Fibroblast of upper back skin (primary cell): ENCODE measurements at places on chromosomes 5 and 9.
A peak's percentile ranks its signal among the peaks of the same experiment; 100 is the strongest.

DNA sequence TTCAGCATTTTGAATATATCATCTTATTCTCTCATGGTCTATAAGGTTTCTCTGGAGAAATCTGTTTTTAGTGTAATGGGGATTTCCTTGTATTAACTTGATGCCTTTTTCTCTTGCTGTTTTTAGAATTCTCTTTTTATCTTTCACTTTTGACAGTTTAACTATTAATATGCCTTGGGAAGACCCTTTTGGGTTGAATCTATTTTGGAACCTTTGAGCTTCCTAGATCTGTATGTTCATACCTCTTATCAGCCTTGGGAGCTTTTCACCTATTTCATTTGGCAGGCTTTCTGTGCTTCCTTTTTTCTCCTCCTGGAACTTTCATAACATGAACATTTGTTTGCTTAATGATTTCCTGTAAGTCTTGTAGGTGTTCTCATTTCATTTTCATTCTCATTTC, 22.2 kb downstream of the RCL1 start:
- DNase-seq, result no peak

DNA sequence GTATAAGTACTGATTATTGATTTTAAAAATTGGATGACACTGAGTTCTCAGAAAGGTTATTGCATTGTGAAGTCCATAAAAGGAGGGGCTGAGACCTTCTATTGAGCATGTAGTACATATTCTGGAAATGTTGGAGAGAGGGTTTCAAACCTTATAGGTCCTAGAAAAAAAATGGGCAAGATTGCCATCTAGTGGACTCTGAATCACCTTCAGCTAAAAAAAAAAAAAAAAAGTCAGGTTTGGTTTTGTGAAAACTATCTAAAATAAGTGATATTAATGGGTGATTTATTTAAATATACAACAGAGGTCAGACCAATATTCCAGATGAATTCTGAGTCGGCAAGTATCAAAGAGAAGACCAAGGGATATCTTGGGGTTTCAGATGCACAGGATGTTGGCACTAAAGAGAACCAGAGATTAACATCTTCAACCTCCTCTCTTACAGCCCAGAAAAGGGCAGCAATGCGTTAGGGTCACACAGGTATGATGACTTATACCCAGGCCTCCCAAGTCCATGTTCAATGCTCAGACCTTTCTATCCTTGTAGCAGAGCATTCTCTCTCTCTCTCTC, 109.8 kb upstream of the NMUR2 start:
- DNase-seq, result peak; percentile 13

DNA sequence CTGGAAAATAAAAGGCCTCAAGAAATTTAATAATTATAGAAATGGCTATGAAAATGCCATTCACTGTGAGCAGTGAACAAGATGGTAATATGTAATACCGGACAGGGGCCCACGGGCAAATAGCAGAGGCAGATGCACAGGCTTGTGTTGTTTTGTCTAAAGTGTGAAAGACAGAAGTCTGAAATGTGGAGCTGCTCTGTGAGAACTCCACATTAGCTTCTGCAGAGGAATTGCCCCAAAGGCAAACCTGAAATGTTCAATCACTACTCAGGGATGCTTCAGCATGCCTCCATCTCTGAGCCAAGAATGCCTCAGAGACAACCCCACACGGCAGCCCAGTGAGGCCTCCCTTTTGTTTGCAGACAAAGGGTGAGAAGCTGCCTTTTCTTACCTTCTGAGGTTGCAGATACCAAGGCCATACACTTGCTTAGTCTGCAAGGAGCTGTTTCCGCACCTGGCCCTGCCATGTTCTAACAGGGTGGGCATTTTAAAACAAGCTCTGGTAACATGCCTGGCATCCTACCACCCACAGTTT, 124.3 kb upstream of the CXCL14 start:
- no peak for DNase-seq

GRCh38 chr5:67774786-67775185, 440.8 kb upstream of the PIK3R1 start:
- DNase-seq, result no peak

DNA sequence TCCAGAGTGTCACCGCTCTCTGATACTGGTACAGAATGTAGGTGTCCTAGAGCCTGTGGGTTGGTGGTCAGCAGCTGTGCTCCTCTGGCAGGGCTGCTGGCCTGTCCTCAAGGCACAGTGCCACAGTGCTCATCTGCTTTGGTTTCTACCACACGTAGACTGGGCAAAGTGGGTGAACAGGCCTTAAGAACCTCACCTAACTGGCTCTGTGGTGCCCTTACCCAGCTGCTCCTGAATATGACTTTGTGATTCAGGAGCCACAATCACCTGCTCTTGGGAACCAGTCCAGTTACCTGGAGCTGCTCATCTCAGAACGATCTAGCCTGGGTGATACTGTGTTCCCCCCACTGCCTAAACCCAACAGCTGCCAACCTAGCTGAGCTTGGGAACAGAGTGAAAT, 6.4 kb downstream of the NOP16 start:
- DNase-seq, result no peak

- DNase-seq, result no peak
Measured at GRCh38 chr9:137188086-137188489, 272 bp downstream of the ANAPC2 start.

DNA sequence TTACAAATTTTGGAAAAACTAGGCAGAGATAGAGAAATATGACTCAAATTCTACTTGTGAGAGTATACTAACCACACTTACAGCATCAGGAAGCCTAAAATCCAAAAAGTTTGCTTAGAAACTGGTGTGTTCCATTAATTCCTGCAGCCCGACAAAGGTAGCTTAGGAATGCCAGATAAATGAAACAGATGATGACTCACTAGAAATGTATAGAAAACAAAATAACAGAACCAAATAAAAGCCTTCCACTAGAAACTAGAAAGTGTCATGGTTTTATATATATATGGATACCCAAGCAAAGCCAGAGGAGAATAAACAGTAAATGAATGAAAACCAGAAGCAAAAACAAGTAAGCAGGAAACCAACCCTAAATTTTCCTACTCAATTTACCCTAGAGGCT, 272.2 kb upstream of the PRDM9 start:
- DNase-seq, result no peak

- DNase-seq, result peak; percentile 32
Measured at GRCh38 chr5:58498340-58498942, 7.2 kb downstream of the GAPT start.

GRCh38 chr5:34570143-34570542, 86.0 kb upstream of the RAI14 start:
- no peak for DNase-seq

DNA sequence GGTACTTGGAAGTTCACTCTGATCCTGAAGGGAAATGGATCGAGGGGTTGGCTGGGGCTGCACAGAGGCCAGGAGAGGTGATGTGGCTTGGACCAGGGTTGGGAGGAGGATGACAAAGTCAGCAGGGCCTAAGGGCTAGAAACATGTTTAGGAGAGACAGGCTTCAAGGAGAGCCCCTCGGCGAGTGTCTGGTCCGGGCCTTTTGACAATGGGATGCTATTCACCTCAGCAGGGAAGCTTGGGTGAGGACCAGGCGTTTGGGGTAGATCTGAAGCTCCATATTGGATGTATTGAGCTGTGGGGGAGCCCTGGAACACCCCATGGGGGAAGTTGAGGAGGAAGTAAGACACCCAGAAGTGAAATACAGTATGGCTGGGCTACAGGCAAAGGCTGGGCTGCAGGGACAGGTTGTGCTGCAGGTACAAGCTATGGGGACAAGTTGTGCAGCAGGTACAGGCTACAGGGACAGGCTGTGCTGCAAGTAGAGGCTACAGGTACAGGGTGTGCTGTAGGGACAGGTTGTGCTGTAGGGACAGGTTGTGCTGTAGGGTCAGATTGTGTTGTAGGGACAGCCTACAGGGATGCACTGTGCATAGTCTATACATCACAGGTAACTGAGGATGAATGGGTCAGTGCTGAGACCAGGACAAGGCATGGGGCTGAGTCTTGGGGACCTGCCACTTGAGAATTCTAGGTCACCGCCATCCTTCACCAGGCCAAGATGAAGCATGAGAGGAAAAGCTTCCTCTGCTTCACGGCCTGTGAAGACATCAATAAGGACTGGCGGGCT, 22.7 kb upstream of the FIBCD1 start:
- DNase-seq, result no peak

DNA sequence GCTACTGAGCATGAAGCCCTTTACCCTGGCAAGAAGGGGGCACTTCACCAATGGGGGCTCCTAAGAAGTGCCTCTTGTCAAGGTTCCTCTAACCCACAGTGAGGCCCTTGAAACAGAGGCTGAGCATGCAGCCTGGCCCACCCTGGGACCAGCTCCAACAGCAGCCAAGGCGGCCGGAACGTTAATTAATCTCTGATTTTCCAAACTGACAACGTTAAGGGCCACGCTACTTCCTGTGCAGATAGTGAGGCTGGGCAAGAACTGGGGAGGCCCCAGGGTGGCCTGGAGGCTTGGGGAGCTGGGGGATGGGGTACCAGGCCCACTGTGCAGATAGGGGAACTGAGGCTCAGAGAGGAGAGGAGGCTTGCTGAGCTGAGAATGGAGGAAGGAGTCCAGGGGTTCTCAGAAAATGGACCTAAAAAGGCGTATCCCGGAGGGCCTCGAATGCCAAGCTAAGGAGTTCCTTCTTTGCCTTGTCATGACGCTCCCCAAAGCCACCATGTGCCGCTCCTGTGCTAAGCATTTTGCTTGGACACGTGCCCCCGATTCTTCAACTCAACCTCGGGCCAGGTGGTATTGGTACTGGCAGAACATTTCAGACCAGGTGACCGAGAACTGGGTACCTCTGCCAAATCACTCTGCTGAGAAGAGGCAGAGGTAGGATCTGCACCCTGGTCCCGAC, 72.0 kb upstream of the STXBP1 start:
- DNase-seq, result no peak

GRCh38 chr5:76445063-76445462, 42.0 kb downstream of the IQGAP2 start:
- DNase-seq, result no peak

DNA sequence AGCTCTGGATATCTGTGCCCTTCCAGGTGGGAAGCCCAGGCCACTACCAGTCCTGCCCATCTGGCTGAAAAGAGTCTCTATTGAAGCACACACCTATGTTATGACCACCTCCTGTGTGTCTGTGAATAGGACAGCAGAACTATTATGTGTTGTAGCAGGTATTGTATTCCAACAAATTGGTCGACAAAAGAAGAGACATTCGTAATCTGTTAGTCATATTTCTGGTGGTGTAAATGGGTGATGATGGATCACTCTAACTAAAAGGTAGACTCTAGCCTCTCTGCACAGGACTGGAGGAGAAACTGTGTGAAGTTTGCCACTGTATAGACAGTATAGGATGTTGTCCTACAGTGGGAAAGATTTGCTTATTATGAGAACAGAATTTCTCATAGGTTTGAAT, 416.1 kb downstream of the TMEM38B start:
- DNase-seq, result no peak

- DNase-seq, result no peak
Measured at GRCh38 chr5:143828710-143829109, 16.7 kb downstream of the HMHB1 start.

GRCh38 chr9:121268598-121268850, 562 bp downstream of the GSN start:
- DNase-seq, result no peak

DNA sequence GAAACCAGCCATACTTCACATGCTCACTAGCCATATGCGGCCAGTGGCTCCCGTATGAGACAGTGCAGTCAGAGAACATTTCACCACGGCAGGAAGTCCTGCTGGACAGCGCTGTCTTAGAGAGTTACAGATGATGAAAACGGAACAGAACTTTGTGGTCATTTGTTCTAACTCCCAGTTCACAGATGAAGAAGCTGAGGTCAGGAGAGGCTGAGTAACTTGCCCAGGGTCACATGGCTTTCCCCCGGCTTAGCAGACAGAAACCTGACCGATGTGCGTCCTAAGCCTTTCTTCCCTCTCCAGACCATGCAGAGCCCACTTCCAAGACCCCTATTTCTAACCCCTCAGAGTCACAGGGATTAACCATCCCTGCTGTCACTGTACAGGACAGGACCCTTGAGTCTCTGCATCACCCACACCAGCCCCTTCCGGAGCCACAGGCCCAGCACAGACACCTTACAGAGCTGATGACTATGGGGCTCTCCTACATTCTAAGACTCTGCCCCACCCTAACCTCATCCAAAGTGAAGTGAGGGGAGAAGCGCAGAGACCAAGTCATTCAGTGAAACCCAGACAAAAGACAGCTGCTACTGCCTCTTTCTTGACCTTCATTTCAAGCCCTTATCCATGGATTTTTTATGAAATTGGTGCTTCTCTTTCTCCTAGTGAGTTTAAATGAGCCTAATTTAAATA, 86.9 kb downstream of the PTPN3 start:
- no peak for DNase-seq

DNA sequence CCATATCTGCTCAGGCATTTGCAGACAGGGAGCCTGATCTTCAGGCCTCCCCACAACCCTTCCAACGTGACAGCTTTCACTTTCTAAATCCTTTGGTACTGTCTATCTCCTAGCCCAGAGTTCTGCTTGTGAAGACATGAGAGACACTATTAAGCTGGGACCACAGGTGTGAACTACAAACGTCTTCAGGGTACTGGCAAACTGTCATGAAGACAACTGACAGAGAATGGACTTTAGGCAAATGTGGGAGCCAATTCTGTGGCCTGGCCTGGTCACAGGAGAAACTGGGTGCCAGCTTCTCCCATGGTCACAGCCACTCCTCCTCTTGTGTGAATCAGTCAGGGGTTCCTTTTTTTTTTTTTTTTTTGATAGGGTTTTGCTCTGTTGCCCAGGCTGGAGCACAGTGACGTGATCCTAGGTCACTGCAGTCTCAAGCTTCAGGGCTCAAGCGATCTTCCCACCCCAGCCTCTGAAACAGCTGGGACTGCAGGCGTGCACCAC, 10.4 kb downstream of the TRIM14 start:
- DNase-seq, result no peak

GRCh38 chr9:123679330-123679987, 250.5 kb downstream of the DENND1A start:
- DNase-seq, result no peak

- no peak for DNase-seq
Measured at GRCh38 chr9:36760667-36761420, 188.1 kb downstream of the MELK start.

GRCh38 chr9:75167281-75167680, 79.0 kb downstream of the OSTF1 start:
- DNase-seq, result no peak

- DNase-seq, result no peak
Measured at GRCh38 chr5:76714751-76715485, 1.0 kb upstream of the F2R start.

- DNase-seq, result no peak
Measured at GRCh38 chr9:20373263-20373662, 249.0 kb downstream of the MLLT3 start.

DNA sequence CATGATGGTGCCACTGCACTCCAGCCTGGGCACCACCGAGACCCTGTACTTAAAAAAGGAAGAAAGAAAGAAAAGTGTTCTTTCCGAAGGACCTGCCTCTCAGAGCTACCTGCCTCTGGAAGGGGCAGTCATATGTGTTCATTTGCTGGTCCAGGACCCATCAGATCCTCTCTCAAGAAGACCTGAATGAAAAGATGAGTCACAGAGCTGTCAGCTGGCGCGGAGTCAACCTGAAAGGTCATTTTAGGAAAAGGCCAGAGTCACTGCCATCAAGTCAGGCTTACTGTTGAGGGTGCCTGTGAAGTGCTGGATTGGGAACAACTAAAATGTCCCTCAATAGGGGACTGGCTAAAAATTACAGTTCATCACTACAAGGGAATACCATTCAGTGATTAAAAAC, 14.9 kb upstream of the HRH2 start:
- no peak for DNase-seq
